GM18507 (cell line): ENCODE measurements at places on chromosomes 13 and 19.

- DNase-seq: no peak
Observed at GRCh38 chr19:8129061-8129618, 20.3 kb downstream of the FBN3 start.

- no peak for DNase-seq
Observed at GRCh38 chr13:27349458-27349857, 75.0 kb upstream of the GTF3A start.

DNA sequence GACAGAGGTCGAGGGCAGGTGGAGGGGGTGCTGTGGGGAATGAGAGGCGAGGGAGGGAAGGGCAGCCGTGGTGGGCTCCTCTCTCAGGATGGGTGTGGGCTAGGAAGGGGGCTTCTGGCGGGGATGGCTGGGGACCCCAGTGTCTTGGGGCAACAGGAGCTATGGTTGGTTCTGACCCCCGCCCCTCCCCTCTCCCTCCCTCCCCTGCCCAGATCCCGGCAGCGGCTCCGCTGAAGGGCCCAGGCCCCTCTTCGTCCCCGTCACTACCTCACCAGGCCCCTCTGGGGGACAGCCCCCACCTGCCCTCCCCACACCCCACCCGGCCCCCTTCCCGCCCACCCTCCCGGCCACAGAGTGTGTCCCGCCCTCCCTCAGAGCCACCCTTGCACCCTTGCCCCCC is 19.3 kb upstream of the EHD2 start:
- DNase-seq: no peak

GRCh38 chr13:48318821-48319511 is 15.4 kb downstream of the RB1 start:
- DNase-seq: no peak

GRCh38 chr13:74367193-74367592 is 233.0 kb upstream of the KLF12 start:
- DNase-seq: no peak

DNA sequence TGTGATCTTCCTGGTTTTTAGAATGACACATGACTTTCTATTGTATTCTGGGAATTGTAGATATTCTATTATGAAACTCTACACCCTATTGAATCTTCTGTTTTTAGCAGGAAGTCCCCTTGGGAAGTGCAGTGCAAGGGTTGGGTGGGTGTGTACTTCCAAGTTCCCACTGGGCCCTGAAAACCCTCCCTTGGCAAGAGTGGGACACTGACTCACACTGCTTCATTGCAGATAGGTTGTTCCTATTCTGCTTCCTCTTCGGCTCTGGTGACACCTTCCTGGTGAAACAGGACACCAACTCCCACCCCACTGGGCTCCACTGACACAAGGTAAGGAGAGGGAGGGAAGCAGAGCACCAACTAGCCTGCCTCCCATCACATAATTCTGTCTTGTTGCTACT is 121.8 kb downstream of the KCTD12 start:
- no peak for DNase-seq

GRCh38 chr19:30206187-30206586 is 166.0 kb upstream of the ZNF536 start:
- no peak for DNase-seq

DNA sequence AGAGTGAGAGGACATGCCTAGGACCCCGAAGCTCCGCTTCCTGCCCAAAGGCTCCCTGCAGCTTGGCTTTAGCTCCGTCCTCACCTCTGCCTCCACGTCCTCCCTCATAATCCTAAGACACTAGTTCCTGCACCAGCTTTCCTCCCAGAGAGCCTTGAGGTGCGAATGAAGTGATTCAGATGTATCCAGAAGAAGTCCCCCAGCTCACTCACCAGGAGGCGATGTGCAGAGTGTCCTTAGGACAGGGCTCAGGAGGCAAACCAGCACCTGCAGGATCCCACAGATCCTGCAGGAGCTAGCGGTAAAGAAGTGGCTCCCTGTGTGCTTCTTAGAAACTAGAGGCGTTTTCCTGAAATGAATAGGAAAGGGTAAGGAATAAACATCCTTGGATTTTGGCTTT is 109.7 kb downstream of the HSPH1 start:
- DNase-seq: no peak

GRCh38 chr13:108102771-108103170 is 112.6 kb downstream of the LIG4 start:
- DNase-seq: no peak

DNA sequence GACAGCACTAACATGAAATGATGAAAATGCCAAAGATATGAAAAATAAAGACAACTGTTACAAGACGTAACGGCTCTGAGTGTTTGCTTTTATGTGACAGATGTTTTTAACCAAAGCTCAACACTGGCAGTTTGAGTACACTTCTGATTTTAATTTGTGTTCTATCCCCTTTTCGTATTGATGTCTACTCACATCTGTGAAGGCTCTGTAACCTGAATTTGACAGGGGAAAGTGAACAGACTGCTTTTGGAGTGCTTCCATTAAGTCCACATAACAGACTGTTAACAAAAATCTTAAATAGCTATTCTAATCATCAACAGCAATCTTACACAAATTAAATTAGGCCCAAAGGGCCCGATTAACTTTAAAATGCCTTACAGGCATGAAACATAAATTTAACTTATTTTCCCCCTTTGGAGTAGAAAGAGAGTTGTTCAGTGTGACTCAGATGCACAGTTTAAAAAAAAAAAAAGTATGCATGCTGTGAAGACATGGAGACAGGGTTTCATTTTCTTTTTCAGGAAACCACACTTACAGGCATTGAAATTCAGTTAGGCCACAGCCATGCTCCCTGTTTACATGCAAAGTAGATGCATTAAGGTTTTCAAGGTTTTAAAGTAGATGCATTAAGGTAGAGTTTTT is 16.3 kb upstream of the RNASEH2B start:
- DNase-seq: no peak

- DNase-seq: no peak
Observed at GRCh38 chr13:44797685-44798084, 191.6 kb downstream of the NUFIP1 start.

DNA sequence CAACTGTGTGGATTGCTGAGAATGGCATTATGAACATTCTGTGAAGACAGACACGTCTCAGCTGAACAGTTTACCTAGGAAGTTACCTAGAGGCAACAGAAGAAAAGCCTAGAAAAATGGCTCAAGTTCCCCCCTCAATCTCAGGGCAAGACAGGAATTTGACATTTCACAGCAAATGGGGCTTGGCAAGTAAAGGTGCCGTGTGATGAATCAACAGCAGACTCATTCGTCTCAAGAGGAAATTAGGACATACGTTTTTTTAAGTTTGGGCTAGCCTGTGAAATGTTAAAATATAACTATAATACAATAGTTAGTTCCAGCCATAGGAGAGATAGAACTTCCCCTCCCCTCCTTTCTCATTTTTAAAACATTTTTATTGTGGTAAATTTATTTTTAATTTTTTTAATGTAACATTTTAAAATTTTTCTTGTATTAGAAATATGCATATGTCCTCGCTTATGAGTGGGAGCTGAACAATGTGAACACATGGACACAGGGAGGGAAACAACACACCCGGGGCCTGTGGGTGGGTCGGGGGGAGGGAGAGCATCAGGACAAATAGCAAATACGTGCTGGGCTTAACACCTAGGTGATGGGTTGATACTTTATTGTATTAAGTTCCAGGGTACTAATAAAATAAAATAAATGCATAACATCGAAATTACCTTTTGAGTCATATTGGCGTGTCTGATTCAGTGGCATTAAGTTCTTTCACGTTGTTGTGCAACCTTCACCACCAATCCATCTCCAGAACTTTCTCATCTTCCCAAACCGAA is 116.0 kb downstream of the COL4A2 start:
- no peak for DNase-seq

GRCh38 chr13:33537026-33537425 is 251.5 kb upstream of the STARD13 start:
- DNase-seq: no peak

- DNase-seq: no peak
Observed at GRCh38 chr19:16160943-16161560, 12.3 kb downstream of the CIB3 start.

GRCh38 chr13:23599083-23599925 is 29.1 kb downstream of the TNFRSF19 start:
- no peak for DNase-seq

DNA sequence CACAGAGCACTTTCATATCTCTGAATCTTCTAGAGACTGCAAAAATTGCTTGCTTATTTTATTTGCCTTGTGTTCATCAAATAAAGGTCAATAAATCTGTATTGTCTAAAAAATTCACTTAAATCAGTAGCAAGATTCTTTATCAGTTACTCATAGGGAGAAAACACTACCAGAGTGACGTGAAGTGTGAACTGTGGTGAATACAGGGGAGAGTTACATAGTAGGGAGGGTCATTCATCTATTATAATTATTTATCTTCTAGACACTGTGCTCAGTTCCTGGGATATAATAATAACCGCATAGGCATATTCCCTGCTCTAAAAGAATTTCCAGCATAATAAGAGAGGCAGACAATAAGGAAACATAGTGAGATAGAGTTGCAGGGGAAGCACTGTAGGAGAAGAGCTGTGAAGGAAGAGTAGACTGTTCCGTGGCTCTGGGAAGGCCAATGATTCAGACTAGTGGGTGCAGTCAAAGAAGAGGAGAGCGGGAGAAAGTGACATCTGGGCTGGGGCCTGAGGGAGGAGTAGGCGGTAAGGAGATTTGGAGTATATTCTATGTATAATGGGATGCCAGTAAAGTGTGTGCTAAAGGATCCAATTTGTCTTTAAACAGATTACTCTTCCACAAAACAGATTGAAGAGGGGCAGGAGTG is 84.0 kb upstream of the TDRD3 start:
- no peak for DNase-seq

- DNase-seq: no peak
Observed at GRCh38 chr19:43820098-43820883, 6.8 kb upstream of the ZNF283 start.

DNA sequence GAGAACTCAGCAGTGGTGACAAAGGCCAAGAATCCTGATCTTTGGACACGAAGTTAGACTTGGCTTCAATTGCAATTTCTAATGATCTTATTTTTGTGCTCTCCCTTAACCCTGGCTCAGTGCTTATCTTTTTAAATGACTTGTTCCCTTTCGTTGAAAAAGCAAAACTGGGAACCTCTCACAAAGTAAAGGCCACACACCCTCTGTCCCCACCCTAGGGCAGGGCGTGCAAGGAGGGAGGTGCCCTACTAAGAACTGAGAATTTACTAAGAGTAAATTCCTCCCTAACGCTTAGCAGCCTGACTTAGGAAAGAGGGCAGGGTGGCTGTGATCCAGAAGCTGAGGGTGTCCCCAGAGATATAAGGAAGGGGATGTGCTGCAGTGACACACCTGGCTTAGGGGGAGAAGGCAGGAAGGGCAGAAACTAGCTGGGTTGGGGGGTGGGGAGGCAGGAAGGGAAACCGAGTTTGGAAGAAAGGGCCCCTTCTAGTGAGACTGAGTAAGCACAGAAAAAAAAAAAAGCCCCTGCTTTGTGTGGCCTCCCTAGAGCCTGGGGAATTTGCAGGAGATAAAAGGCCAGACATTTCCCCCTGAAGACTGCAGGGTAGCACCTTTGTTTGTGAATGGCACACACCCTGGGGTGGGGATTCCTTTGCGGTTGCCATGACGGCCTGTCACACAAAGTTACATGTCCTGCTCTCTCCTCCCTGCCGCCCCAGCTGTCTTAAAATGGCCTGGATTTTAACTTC is 435.1 kb downstream of the EFNB2 start:
- DNase-seq: no peak

DNA sequence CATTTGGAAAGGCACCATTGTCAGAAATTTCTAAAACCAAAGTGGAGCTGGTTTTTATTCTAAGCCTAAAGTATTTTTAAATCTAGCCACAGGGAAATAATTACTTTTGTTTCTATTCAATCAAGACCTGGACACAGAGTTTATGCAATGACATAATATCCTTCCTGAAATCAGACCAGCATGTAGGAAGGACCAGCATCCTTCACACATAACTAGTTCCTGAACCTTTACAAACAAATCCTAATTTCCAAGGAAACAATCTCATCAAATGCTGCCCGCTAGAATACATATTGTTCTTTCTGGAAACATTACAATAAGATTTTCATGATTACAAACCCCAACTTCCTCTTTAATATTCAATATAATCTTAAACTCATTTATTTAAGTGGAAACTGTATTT is 1.5 kb downstream of the STARD13 start:
- DNase-seq: no peak

- DNase-seq: no peak
Observed at GRCh38 chr13:110014719-110015118, 228.3 kb upstream of the IRS2 start.

- DNase-seq: no peak
Observed at GRCh38 chr19:17654993-17655392, 33.2 kb downstream of the UNC13A start.

- no peak for DNase-seq
Observed at GRCh38 chr13:35993686-35994085, 137.5 kb downstream of the DCLK1 start.

GRCh38 chr13:98686270-98686669 is 66.2 kb downstream of the SLC15A1 start:
- DNase-seq: no peak

GRCh38 chr13:105050686-105051085 is 1484.8 kb downstream of the EFNB2 start:
- DNase-seq: no peak

GRCh38 chr13:43785650-43786471 is 911 bp downstream of the ENOX1 start:
- DNase-seq: no peak

- DNase-seq: no peak
Observed at GRCh38 chr19:7188698-7189629, 105.2 kb downstream of the INSR start.

DNA sequence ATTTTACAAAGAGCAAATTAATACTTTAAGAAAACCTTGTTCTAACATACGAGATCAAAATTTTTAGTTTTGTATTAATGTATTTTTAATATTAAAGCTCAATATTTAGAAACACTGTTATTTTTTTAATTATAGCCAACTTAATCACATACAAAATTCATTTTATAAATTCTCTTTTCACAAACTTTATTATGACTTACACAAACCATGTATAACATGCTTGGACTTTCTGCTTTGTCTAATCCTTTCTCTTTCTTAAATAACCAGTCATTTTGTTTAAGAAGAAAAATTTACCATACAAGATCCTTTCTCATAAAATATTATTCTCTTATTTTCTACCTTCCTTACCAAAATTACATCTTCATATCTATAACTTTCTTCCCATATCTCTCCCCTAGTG is 62.2 kb downstream of the CYSLTR2 start:
- no peak for DNase-seq

DNA sequence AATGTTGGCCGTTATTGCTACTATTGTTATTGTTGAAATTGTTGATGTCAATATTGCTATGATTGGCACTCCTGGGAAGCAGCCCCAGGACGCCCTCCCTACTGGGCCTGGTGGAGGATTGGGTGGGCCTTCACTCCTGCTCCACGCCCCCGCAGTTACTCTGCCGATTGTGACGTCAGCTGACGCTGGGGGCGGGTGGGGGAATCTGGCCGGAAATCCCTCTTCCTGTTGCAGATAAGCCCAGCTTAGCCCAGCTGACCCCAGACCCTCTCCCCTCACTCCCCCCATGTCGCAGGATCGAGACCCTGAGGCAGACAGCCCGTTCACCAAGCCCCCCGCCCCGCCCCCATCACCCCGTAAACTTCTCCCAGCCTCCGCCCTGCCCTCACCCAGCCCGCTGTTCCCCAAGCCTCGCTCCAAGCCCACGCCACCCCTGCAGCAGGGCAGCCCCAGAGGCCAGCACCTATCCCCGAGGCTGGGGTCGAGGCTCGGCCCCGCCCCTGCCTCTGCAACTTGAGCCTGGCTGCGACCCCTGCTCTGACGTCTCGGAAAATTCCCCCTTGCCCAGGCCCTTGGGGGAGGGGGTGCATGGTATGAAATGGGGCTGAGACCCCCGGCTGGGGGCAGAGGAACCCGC is at the start of gene ETV2:
Gene ETV2, plus strand, starts transcription at position 231 of the 637 bp plus-strand sequence. CDS start 716 bp downstream, outside the sequence.
- no peak for DNase-seq
